Stimulated activated CD8-positive, alpha-beta memory T cell treated with anti-CD3 and anti-CD28 coated beads, Interleukin-12 subunit alpha, Interleukin-12 subunit beta, amount 100 ng/mL, for 4 hours (primary cell): ENCODE measurements at places on chromosomes 7 and 10.

DNA sequence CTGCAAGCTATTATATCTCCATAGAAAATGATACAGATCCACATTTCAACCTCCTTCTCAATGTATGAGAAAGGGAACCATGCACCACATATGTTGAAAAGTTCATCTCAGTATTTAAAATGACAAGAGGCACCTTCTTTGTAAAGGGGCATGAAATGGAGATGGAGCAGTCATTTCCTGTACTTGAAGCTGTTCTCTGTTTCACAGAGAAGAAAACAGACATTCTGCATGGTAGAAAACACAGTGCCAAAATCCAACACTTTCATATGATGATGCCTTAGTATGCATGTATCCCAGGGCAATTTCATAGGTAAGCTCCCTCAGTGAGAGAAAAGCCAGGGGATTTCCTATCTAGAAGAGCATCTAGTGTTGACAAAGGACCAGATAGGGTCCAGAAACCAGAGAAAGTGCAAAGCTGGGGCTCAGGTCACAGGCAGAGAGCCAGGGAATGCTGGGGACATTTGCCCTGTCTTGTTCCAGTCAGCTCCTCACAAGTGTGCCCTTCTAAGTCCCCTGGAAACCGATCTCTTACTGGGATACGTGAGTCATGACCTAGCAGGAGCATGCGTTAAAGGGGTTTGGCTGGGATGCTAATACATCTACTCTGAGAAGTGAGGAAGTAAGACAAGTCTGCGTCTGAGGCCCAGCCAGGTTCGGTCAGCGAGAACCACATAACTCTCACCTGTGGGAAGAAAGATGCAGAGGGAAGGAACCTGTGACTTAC, 118.7 kb downstream of the ICA1 start:
- DNase-seq = no peak

DNA sequence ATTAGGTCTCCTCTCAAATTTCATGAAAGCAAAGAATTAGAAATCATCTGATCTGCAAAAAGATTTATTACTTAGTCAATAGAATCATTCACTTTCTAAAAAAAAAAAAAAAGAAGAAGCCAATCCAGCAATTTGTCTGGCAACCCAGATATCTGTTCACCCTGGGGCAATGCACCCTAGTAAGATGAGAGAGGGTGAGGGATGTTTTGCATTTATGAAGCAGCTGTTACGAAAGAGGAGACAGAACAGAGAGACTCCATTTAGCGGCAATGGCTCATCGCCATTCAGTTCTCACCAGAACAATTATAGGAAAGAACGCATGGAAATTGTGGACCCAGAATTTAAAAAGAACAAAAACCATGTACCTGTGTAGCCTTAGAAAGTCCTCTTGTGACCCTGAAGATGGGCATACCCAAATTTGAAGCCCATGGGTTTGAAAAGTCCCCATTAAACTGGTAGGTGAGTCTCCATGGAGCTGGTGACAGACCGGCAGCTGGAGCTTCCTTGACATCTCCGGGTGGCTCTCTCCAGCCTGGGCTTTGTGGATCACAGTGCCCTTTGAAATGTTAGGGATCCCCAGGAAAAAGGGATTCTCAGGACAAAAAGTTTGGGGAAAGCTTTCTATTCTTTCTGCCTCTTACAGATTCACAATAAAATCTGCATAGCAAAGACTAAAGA, 45.5 kb upstream of the CCDC3 start:
- no peak for DNase-seq

- DNase-seq = no peak
Observed at GRCh38 chr10:89210794-89211425, 3.8 kb upstream of the CH25H start.

DNA sequence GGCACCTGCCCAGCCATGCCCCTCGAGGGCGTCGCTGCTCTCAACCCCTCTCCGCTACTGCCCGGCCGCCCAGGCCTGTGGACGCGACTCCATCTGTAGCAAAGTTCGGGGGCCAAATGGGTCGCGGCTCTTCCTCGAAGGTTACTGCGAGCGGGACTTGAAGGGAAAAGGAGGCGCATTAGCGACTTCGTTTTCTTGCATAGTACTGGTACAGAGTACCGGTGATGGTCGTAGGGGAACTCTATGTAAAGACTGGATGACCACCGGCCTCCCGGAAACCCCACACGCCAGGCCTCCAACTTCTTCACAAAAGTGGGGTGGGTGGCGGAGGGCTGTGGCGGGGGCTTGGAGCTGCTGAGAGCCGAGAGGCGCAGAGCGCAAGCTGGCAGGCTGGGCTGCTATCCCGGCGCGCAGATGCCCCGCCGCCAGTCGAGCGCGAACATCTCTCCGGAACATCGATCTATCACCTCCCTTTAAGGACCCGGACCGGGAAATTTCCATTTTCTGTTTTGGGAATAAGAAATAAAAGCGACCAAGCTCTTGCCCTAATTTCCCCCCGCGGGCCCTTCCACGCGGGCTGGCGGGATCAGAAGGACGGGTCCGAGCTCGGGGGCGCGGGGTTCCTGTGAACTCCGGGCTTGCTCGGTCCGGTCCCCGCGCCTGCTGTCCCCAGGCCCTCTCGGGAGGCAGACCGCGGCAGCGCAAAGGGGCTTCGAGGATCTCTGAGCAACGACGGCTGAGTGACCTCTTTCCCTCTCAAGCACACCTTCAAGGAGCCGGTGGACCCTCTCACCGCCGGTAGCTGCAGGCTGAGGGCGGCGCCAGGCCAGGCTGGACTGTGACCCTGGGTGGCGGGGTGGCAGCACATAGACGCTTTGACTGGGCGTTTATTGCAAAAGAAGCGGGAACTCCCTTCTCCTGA, 12.2 kb upstream of the FEZF1 start:
- no peak for DNase-seq

- no peak for DNase-seq
Observed at GRCh38 chr7:48171202-48171601, at the start of gene ABCA13. ABCA13 (plus strand) TSS chr7:48171458; CDS start chr7:48171484, 26 bp downstream.

- no peak for DNase-seq
Observed at GRCh38 chr10:80686734-80687475, 149.2 kb downstream of the SH2D4B start.

- DNase-seq = no peak
Observed at GRCh38 chr7:134699899-134700298, 53.2 kb downstream of the BPGM start.

DNA sequence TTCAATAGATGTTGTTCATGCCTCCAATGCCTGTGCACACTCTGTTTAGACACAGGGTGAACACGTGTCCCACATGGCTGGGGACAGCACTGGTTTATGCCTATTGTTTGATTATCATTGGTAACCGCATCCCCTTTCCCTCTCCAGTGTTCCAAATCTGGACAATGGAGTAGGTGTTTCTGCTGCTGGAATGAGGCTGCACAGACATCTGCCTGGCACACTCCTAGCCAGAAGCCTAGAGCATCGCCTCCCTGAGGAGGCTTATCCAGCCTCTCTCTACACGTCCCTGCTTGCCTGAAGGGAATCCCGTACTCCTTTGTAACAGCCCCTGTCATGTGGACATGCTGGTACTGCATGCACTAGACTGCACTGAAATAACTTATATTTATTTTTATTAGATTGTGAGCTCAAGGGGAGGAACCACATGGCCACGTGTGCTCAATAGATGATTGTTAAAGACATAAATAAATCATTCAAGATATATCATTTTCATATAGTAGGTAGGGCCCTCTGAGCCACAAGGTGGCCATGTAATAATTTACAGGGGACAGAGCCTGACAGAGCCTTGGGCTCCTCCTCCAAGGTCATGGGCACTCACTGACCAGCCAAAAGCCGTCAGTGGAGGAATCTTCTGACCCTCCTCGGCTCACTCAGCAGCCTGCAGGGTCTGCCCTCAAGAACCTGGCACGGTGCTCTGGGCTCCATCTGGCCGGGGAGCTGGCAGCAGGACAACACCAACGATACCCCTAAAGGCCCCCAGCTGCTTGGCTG, 310.9 kb upstream of the ZNF32 start:
- no peak for DNase-seq

- no peak for DNase-seq
Observed at GRCh38 chr7:101094791-101095375, 9.6 kb downstream of the TRIM56 start.

- no peak for DNase-seq
Observed at GRCh38 chr7:124489925-124490324, 275.7 kb downstream of the GPR37 start.

GRCh38 chr10:43479275-43479674, 42.4 kb downstream of the ZNF487 start:
- DNase-seq = no peak

DNA sequence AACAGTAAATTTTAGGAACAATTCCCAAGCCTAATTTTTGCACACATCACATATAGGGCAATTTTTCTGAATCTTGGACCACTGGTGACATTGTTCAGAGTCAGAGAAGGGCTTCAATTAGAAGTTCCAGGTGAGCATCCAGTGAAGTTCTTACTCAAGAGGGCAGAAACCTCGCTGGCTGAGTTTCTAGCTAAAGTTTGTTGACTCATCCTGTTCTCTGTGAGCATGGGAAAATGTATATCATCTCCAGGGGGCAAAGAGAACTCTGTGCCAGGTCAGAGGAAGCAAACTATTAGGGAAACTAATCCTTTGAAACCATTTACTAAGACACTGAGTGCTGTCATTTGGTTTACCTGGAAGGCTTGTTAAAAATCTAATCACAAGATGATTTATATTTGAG, 695.6 kb upstream of the IGFBP3 start:
- no peak for DNase-seq

DNA sequence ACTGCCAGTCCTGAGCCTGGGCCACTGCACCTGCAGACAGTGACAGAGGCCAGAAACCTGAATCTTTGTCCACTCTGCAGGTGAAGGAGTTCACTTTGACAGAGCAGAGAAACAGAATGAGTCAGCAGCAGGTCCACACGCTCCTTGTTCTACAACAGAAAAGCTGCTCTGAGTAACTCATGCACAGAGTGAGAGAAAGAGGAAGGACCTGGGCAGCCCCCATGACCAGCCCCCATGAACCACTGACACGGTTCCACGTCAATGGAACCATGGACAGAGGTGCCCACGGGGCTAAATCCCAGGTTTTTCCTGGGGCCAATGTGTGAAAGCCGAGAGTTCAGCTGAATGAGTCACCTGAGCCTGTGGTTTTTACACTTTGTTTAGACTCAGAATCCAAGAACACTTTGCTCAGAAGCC, 40.8 kb upstream of the CTBP2 start:
- no peak for DNase-seq

GRCh38 chr7:140404565-140405065, 757 bp downstream of the RAB19 start:
- DNase-seq = no peak

GRCh38 chr7:24882989-24883621, 96.9 kb downstream of the OSBPL3 start:
- DNase-seq = no peak

DNA sequence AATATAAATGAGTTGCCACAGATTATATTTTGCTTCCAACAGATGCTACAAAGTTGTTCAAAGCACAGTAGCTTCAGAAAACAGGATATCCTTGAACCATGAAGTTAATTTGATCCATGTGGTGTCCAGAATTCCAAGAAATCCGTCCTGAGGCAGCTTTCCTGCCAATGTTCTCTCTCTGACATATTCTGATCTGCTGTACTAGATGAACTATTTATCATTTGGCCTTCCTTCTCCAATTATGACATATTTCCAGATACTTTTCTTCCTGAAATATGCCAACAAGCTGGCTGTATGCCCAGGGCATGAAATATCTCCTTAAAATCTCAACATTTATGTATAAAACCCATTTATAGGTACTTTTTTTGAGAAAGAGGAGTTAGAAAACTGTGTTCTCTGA, 141.1 kb downstream of the SPAG6 start:
- DNase-seq = no peak

DNA sequence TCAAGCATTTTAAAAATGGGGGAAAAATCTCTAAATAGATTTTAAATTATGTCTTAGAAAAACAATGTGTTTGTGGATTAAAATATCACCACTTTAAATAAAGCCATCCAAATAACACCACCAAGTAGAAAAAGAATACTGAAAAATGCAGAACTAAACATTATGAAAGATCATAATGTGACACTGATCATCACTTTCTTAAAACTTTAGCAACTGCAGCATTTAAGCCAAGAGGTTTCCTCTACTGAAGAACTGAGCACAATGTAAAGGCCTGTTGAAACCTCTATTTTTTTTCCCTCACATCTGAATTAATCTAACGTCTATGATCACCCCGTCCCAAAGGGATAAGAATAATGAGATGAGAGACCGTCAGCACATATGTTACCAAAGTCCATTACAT, 18.6 kb downstream of the MINDY3 start:
- no peak for DNase-seq

- no peak for DNase-seq
Observed at GRCh38 chr7:23299770-23300300, 696 bp downstream of the MALSU1 start.

DNA sequence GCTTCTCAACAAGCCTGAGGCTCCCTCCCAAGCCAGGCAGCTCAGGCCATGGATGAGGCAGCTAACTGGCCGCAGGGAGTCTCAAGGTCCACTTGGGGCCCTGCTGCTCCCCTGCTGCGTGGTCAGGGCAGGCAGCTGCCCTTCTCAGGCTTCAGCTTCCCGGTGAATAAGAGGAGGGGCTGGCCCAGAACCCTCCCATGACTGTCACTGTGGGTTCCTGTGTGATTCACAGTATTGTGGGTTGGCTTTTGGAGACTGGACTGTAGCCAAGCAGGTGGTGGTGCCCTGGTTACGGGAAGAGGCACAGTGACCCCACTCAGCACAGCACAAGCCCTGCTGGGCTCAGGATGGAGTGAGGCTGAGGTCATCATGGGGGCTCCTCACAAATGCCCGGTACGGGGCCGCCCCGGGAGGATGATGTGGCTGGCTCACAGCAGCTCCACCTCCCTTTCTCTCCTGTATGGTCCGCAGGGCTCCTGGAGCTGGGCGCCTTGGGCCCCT, 189.8 kb downstream of the HECW1 start:
- no peak for DNase-seq
